ENCODE measurements at places on chromosomes 2 and 18.

GRCh38 chr2:162212366-162212765 lies 30.9 kb downstream of the FAP start:
- no peak for DNase-seq

DNA sequence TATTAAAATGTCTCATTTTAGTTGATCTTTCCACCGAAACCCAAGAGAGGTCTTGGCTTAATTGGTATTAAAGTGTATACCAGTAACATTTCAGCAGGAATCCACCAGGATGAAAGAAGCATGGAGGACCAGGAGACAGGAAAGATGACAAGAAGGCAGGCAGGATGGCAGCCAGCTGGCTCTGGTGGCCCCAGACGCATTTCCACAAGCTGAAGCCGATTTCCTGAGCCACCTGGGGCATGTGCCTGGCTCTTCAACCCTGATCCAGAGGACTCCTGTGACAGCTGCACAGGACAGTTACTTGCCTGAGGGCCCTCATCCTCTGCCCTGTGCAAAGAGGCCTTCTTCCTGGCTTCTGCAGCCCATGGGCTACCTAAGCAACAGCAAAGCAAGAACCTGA lies 56.9 kb upstream of the NFU1 start:
- DNase-seq, result no peak

DNA sequence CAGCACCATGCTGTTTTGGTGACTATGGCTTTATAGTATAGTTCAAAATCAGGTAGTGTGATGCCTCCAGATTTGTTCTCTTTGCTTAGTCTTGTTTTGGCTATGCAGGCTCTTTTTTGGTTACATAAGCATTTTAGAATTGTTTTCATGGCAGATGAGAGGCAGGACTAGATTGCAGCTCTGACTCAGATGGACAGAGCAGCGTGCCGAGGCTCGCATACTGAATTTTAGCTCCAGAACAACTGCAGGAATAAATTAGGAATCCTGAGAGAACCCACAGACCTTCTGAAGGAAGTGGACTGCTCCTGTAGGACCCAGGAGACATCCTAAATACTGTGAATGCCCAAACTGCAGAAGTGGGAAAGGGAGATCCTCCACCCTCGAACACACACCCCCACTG lies 141.6 kb downstream of the NETO1 start:
- no peak for DNase-seq

DNA sequence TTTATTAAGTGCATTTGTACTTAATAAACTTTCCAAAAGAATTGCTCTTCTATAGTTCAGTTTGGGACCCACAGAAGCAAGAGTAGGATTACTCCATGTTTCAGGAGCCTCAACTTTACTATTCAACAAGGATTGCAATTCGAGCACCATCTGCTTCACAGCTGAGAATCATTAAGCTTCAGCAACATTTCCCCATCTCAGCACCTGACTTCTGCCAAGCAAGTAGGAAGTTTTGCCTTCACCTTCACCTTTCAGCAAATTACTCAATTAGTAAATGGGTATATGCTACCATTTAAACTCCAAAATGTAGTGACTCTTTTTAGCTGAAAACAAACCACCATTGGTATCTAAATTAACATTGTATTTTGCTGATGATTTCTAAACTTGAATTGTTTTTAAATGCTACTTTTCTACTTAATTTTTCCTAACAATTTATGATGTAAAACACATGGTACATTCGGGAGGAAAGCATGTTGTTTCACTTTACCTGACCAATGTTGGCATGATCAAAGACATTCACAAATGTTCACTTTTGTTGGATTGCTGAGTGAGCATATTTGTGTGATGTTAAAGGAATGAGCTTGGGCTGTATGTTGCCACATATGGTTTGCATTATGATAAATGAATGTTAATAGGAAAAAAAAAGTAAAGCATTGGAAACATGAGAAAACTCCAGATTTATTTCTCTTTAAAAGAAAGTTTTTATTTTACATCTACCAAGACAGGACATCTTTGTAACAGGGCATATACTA lies 159.2 kb downstream of the GULP1 start:
- no peak for DNase-seq

- DNase-seq, result no peak
Observed at GRCh38 chr2:223815186-223815883, 22.0 kb downstream of the AP1S3 start.

DNA sequence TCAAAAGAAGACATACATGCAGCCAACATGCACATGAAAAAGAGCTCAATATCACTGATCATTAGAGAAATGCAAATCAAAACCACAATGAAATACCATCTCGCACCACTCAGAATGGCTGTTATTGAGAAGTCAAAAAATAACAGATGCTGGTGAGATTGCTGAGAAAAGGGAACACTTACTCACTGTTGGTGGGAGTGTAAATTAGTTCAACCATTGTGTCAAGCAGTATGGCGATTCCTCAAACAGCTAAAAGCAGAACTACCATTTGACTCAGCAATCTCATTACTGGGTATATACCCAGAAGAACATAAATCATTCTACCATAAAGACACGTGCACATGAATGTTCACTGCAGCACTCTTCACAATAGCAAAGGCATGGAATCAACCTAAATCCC lies 95.5 kb upstream of the XIRP2 start:
- no peak for DNase-seq

DNA sequence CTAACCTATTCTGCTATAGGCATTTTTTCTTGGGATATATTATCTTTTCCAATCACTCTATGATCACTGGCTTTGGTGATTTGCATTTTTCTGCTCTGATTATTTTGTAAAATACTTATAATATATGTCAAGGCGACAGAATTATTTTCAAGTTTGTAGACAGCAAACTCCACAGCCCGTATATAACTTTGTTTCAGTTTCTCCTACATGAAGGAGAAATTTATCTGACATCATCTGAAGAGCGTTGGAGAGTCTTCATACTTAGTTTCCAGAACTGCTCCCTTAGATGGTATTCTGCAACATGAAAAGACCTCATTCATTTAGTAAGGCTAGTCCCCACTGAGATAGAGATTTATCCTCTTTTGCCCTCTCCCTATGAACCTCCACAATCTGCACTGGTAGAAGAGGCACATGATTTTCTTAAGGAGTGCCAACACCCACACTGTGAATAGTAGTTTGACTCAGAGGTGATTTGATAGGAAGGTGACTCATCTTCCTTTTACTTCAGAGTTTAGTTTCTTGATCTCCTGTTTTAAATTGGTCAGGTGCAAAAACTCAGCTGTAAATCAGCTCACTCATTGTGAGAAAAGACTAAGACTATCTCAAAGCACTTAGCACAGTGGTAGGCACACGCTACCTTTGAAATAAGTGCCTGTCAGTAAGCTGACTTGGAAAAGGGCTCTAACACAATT lies 1848.6 kb upstream of the CELF4 start:
- no peak for DNase-seq

DNA sequence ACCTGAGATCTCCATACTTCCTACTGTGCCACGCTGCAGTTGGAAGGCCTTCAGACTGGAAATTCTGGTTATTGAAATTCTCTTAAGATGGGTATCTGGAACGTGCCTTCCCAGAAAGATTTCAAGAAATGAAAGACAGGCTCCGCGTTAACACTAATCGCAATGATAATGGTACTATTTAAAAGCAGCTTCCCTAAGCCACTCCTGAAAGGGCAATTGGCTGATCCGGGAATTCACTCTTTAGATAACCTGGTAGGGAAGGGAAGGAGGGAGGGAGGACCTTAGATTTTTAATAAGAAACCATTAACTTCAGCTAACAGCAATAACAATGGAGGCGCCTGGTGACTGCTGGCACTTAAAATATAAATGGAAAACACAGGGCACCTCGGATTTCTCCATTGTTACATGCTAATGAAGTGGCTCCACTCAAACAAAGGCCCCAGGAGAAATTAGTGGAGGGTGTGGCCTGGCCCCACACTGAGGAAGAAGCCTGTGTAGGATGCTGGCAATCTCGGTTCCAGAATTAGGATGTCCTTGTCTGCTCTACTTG lies 22.5 kb upstream of the MTA3 start:
- DNase-seq, result no peak

- no peak for DNase-seq
Observed at GRCh38 chr18:54218299-54218698, 6.2 kb downstream of the MBD2 start.

GRCh38 chr2:120743657-120744056 lies 8.0 kb downstream of the GLI2 start:
- no peak for DNase-seq

GRCh38 chr2:225137971-225138370 lies 95.7 kb upstream of the DOCK10 start:
- DNase-seq, result no peak

GRCh38 chr2:222160944-222161343 lies 137.9 kb downstream of the PAX3 start:
- no peak for DNase-seq

GRCh38 chr2:120326066-120326465 lies 19.9 kb upstream of the INHBB start:
- no peak for DNase-seq

DNA sequence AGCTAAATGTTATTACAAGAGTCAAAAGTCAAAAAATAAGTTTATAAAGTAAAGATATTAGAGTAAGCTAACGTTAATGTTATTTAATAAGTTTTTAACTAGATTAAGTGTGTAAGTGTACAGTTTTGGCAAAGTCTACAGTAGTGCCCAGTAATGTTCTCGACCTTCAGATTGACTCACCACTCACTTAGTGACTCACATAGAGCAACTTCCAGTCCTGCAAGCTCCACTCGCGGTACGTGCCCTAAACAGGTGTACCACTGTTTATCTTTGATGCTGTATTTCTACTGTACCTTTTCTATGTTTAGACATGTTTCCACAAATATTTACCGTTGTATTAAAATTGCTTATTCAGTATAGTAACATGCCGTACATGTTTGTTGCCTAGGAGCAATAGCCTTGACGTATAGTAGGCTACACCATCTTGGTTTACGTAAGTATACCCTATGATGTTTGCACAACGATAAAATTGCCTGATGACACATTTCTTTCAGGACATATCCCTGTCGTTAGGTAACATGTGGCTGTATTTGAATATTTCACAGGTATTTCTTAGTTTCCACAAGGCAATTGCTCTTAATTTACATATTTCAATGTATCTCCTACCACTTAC lies 1641.9 kb upstream of the PIK3C3 start:
- DNase-seq, result no peak

DNA sequence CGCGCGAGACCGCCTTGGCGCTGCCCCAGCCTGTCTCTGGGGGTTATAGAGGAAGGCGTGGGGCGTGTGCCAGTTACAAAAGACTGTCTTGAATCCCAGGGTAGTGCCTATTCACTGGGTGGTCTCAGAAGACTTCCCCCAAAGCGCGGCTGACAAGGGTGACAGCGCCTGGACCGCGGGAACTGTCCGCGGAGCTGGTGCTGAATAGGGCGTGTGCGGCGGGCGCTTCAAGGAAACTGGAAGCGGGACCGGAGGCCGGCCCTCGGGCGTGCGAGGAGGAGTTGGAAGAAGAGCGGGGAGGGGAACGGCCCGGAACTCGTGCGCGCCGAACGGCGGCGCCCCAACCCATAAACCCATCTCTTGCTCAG lies 2.3 kb downstream of the EGR4 start:
- peak; percentile 56 for DNase-seq

DNA sequence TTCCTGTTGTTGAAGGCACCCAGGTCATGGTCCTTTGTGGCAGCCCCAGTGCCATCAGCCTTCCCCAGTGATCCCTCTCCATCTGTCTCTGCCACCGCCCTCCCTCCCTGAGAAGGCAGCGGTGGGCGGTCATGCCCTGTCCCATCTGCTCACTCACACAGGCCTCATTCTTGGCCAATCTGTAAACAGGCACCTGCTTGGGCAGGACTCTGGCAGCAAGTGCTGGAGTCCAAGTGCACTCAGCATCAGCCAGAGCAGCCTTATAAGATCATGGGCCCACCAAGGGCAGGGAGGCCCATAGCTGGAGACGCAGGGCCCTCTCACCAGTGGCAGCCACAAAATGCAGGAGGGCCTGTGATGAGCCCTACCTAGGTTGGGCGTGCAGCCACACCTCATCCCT lies 140.9 kb downstream of the TWIST2 start:
- DNase-seq, result no peak

DNA sequence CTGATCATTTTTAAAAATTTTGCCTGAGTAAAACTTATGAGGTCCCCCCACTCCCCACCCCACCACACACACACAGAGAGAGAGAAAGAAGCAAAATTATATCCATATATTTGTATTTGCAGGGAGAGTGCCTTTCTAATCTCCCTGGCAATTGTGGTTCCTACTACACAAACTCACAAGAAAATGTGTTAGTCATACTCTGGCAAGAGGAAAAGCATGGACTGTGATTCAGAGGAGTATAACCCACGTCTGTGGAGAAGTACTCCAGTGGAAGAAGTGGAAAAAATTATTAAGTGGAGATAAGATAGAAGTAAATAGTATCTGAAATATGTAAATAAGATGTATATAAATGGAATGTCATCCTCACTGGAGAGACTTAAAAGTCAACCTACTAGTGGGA lies 114.0 kb downstream of the DSEL start:
- no peak for DNase-seq

DNA sequence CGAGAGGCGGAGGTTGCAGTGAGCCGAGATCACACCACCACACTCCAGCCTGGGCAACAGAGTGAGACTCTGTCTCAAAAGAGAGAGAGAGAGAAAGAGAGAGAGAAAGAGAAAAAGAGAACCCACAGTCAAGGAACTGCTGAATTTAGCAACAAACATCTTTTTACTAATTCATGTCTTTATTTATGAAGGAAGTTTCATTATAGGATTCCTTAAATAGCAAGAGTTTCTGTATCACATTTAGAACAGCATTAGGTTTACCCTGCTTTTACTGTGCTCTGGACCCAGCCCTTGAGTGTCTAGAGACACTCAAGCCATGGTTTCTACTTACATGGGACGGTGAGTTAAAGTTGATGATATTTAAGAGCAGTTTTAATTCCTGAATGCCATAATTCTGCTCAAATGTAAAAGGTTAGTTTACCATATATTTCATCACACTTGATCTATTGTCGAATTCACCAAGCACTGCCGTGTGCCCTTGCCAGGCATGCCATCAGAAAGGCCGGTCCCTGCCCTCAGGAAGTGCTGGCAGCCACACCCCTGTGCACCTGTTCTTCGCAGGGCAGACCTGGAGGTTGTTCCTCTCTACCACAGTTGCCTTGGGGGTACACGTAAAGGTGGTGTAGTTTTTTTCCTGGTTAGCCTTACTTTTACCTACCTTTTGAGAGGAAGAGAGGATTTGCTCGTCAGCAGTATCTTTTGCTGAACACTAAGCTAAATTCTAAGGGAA lies 153.3 kb downstream of the LDLRAD4 start:
- DNase-seq, result no peak

DNA sequence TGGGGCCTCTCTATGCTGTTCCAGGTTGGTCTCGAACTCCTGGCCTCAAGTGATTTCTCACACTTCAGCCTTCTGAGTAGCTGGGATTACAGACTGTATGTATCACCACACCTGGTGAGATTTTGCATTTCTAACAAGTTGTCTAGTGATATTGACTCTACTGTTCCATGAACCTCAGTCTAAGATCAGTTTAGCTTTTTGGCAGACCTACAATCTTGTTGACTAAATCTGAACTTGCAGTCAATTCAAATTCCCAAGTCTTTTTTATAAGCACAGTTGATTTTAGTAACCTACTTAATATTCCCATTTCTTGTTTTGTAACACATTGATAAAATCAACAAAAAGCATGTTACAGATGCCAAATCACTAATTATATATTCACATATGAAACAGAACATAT lies 266.1 kb upstream of the CYP26B1 start:
- DNase-seq, result no peak

GRCh38 chr2:88692187-88692586 lies 714 bp downstream of the RPIA start:
- peak; percentile 25 for DNase-seq

- DNase-seq, result no peak
Observed at GRCh38 chr2:72115110-72116080, 32.3 kb downstream of the CYP26B1 start.

- no peak for DNase-seq
Observed at GRCh38 chr2:67670747-67671183, 273.6 kb downstream of the ETAA1 start.

- DNase-seq, result no peak
Observed at GRCh38 chr2:149040451-149040850, 2.0 kb downstream of the LYPD6B start.

All from thymus (tissue), 14 donors.